ENCODE measurements at places on chromosomes 11 and 22.

DNA sequence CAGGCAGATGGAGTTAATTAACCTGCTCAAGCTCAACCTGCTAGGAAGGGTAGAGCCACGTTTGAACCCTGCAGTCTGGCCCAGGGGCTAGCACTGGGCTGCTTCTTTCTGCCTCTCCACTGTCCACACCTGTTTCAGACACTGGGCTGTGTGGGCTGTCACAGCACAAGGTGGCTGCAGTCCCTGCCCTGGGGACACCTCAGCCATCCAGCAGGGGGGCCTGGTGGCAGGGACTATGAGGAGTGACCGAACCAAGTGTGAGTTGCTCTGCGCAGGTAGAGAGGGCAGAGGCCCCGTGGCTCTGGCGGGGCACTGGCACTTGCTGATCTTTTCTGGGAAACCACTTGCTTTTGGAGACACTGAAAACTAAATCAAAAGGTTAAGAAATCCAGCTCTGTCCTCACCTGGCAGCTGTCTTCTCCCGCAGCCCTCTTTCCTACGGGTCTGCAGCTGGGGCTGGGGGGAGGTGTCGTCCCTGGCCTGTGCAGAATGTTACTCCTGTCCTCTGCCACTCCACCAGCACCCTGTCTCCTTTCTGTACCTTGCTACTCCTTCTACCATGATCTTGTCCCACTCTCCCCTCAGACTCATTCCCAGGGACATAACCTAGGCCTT is 5.8 kb downstream of the BAD start:
- DNase-seq, result no peak

- no peak for DNase-seq
Observed at GRCh38 chr11:68924073-68924925, 20.6 kb downstream of the IGHMBP2 start.

- DNase-seq, result no peak
Observed at GRCh38 chr11:45470151-45470793, 184.1 kb upstream of the SYT13 start.

- no peak for DNase-seq
Observed at GRCh38 chr11:123594921-123595320, 59.5 kb downstream of the SCN3B start.

DNA sequence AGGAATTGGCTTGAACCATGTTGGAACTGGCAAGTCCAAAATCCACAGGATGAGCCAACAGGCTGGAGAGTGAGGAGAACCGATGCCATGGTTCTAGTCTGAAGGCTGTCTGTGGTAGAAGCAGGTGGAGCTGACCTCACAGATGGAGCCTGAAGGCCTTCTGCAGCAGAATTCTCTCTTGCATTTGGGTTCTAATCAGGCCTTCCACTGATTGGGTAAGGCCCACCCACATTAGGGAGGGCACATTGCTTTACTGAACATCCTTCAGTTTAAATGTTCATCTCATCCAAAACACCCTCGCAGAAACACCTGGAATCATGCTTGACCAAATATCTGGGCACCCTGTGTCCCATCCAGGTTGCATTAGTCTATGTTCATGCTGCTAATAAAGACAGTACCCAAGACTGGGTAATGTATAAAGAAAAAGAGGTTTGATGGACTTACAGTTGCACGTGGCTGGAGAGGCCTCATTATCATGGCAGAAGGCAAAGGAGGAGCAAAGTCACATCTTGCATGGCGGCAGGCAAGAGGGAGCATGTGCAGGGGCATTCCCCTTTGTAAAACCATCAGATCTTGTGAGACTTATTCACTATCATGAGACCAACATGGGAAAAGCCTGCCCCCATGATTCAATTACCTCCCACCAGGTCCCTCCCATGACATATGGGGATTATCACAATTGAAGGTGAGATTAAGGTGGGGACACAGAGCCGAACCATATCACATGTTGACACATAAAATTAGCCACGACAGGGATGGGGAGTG is 15.9 kb downstream of the SMIM38 start:
- DNase-seq, result no peak

GRCh38 chr22:17726006-17726927 is 48.0 kb downstream of the BID start:
- no peak for DNase-seq

GRCh38 chr11:128213461-128213860 is 373.9 kb downstream of the ETS1 start:
- no peak for DNase-seq

DNA sequence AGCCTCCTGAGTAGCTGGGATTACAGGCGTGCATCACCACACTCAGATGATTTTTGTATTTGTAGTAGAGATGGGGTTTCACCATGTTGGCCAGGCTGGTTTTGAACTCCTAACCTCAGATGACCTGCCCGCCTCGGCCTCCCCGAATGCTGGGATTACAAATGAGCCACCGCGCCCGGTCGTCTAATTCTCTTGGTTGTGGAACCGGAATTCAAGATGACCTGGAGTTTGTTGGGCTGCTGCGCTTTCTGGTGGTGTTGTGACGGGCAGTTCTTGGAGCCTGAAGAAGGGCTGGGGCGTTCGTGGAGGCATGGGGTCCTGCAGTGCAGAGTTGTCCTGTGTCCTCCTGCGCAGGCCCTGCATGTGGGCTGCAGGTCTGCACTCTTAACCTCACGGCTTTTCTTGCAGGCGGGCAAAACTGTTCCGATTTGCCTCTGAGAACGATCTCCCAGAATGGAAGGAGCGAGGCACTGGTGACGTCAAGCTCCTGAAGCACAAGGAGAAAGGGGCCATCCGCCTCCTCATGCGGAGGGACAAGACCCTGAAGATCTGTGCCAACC is 4.9 kb upstream of the TRMT2A start:
- no peak for DNase-seq

DNA sequence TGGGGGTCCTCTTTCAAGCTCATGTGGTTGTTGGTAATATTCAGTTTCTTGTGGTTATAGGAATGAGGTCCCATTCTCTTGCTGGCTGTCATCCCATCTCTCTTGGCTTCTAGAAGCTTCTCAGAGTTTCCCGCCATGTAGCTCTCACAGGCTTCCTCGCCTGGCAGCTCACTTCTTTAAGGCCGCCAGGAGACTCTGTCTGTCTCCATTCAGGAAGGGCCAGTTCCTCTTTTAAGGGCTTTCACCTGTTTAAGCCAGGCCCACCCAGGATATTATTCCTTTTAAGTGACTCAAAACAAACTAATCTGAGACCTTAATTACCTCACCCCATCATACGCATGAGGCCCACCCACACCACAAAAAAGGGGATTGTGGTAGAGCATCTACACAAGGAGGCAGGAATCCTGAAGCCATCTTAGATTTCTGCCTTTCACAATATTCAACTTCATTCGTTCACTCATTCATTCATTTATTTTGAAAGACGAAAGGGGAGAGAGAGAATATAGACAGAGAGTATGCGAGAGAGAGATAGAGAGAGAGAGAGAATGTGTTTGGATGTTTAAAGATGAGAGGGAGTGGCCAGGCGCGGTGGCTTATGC is 42.3 kb upstream of the NECTIN1 start:
- DNase-seq, result no peak

- no peak for DNase-seq
Observed at GRCh38 chr11:1732418-1733008, 17.9 kb downstream of the IFITM10 start.
